ENCODE measurements at places on chromosomes 5 and 9. TPM values are rescaled to one million over a fixed set of nuclear protein-coding genes. Genes with fewer than 3 reads are reported as not detected.

CYSRT1 gene
- 9.0 TPM for total RNA-seq

FBN2 gene
- 0.08 TPM for total RNA-seq

ANKRD31 gene
- 0.48 TPM for total RNA-seq

- H3K36me3 ChIP-seq = no peaks in the 10 kb centered on the region
- H3K4me3 ChIP-seq = no peak overlapping the region
- no peak for DNase-seq
- H3K27me3 ChIP-seq = no peaks in the 10 kb centered on the region
These were observed 4.5 kb upstream of the ORM1 start for GRCh38 chr9:114318416-114318815.

- H3K36me3 ChIP-seq = no peaks in the 10 kb centered on the region
- H3K4me1 ChIP-seq = no peaks in the 10 kb centered on the region
- no peak overlapping the region for H3K4me3 ChIP-seq
These were observed 202.1 kb downstream of the EBF1 start for GRCh38 chr5:158897444-158898160.

- H3K27ac ChIP-seq = no peak overlapping the region
- DNase-seq = no peak
- no peak overlapping the region for H3K4me3 ChIP-seq
- no peaks in the 10 kb centered on the region for H3K4me1 ChIP-seq
- no peaks in the 10 kb centered on the region for H3K27me3 ChIP-seq
These were observed 2.5 kb upstream of the ACTL7A start for GRCh38 chr9:108859459-108860114.

FCHO2 gene
- 26.1 TPM for total RNA-seq

FIBCD1 gene
- 4.1 TPM for total RNA-seq

All from PC-9 (cell line).